Hematopoietic multipotent progenitor cell (in vitro differentiated cells): ENCODE measurements at places on chromosomes 11 and 22.

DNA sequence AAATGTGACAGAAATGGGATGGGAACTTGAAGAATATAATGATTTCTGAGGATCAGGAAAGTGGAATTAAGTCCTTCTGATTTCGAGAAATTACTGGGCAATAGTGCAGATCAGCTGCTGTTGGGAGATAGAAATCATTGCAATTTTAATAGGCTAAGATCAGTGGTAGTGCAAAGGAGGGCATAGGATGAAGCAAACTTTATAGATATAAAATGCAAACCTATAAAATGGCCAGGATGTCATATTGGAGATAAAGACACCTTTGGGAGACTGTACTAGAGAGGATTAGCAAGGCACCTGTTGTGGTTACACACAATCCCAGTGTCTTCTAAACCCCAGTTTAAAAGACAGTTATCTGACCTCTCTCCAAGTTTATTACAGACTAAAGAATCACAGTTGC is 6.5 kb upstream of the MS4A7 start:
- no peak for DNase-seq

DNA sequence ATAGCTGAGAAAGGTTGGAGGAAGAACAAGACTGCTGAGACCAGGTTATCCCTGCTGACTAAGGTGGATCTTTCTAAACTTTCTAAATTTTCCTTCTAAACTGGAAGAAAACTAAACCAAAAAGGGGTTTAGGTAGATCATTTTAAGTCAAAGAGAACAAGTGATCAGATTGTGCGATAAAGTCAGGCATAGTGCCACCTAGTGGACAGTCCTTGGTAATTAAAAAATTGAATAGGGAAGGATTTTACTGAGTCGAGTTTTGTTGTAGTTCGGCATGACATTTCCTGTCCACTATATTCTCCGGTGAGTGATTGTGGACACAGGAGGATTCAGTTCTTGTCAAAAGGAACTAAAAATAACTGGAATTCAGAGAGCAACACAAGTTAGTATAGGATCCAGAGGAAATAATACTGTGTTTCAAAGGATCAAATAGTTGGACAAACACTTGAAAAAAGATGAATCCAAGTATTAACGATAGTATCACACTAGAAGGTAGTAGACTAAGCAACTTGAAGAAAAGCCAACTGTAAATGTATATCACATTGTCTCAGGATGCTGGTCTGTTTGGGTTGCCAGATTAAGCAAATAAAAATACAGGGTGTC is 1236.4 kb downstream of the FAM181B start:
- peak; percentile 63 for DNase-seq

GRCh38 chr22:42562279-42562678 is 8.5 kb downstream of the SERHL2 start:
- DNase-seq, result no peak

DNA sequence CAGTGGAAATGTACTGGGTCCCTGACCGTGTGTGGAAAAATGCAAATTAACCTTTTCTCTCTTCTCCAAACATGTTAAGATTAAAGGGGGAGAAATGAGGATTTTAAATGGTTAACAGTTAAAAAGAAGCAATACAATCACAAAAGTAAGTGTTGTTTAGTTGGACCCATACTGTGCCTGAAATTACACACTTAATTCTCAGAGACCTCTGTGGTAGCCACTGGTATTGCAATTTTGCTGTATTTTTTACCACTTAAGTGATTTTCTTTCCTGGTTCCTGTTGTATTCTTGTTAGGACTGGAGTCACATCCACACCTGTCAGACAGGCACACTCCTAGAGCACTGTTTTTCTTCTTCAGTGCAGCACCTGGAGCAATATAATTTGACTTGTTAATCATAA is 179.6 kb upstream of the PDGFD start:
- no peak for DNase-seq

DNA sequence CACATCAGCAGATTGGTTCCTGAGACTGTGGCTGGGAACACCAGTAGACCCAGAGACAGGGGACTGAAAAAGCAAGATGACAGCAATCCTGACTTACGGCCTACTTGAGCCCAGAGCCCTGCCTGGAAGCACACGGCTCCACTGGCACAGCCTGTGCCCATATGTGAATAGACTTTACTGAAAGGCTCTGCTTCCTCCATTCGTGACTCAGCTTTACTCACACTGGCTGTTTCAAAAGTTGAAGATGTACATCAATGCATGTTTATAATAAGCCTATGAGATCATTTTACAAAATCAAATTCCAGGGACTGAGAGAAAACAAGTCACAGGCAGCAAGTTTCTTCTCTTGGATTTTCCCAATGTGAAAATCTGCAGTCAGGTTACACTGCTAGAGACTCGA is 134.6 kb upstream of the TEAD1 start:
- no peak for DNase-seq

GRCh38 chr11:121577106-121577848 is 124.5 kb upstream of the SORL1-AS1 start:
- no peak for DNase-seq

DNA sequence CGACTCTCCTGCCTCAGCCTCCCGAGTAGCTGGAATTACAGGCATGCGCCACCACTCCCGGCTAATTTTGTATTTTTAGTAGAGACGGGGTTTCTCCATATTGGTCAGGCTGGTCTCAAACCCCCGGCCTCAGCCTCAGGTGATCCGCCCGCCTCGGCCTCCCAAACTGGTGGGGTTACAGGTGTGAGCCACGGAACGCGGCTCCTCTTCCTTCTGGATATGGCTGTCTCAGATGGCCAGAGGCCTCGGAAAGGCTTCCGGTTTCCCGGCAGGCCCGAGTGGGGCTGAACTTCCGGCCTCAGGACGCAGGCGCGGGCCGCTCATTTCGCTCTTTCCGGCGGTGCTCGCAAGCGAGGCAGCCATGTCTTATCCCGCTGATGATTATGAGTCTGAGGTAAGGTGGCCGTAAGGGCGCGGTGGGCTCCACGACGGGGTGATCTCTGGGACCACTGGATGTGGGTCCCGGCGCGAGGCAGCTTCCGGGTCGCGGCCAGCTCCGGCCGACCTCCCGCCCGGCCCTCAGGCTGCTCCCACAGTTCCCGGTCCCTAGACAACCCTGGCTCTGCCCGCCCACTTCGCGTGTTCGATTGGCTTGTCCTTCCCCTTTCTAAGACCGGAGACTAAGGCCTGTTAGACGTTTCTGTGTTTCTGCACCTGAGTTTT is at the start of gene EIF3L:
Gene EIF3L, plus strand, starts transcription at position 331 of the 663 bp plus-strand sequence. Its CDS starts 31 bp downstream, at position 362.
- peak; percentile 73 for DNase-seq

DNA sequence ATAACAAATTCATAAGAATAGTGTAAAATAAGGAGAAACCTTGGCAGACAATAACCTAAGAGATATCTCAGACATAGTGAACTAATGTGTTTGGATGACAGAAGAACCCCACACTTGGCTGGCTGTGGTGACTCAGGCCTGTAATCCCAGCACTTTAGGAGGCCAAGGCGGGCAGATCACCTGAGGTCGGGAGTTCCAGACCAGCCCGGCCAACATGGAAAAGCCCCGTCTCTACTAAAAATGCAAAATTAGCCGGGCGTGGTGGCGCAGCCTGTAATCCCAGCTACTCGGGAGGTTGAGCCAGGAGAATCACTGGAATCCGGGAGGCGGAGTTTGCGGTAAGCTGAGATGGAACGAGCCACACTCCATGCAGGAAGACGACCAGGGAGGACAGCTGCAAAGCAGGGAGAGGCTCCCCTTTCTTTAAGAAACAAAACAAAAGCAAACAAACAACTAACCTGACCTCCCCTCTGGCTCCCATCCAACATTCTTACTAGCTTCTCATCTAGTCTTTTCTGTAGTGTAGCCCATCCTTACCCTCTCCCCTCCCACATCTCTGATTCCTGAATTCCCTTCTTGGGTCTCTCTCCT is 84.2 kb downstream of the ZNF280B start:
- DNase-seq, result no peak

- no peak for DNase-seq
Measured at GRCh38 chr11:32113200-32113919, 22.5 kb downstream of the RCN1 start.

DNA sequence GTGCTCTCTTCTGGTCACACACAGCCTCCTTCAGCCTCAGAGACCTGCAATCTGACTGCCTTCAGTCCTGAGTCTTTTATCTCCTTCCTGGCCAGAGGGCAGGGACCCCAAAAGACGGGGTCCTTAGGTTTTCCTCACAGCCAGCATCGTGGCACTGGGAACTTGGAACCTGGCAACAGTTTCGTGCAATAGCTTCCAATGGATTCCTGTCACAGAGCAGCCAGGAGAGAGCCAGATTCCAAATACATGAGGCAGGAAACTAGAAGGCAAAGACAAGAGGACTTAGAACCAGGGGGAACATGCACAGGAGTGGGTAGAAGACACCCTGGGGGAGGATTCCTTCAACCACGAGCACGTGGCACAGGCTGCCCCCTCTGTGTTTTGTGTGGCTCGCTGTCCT is 48.6 kb downstream of the C11orf91 start:
- no peak for DNase-seq
